Panc1 (cell line): ENCODE measurements at places on chromosomes 16 and 17. TPM values are rescaled to one million over a fixed set of nuclear protein-coding genes. Genes with fewer than 3 reads are reported as not detected.

Gene NOD2
- not detected for total RNA-seq

Gene MYH2
- not detected for total RNA-seq

Gene CTRB2
- 5.0 TPM for total RNA-seq

Gene NECAB2
- total RNA-seq, result 0.33 TPM

- no peak for DNase-seq
Measured at GRCh38 chr16:81686391-81687130, 92.5 kb upstream of the PLCG2 start.

- DNase-seq, result no peak
Measured at GRCh38 chr17:42498828-42499227, 37.2 kb upstream of the NAGLU start.

GRCh38 chr17:73007407-73007806, 85.1 kb downstream of the SLC39A11 start:
- DNase-seq, result no peak

DNA sequence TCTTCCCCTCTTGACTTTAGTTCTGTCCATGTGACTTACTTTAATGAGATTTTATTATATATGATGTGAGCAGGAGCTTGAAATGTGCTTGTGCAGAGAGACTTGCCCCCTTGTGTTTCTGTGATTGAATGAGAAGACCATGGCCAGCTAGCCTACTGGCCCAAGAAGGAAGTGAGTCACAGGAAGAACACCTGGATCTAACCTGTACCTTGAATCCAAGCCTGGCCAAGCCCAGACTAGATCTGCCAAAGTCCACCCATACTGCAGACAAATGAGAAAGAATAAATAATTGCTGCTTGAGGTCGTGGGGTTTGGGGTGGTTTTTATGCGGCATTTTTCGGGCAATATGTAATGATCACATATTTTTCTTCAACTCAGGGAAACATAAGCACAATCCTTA, 9.6 kb downstream of the ABCA10 start:
- no peak for DNase-seq
